ENCODE measurements at places on chromosomes 16 and 17.
A peak's percentile ranks its signal among the peaks of the same experiment; 100 is the strongest.

DNA sequence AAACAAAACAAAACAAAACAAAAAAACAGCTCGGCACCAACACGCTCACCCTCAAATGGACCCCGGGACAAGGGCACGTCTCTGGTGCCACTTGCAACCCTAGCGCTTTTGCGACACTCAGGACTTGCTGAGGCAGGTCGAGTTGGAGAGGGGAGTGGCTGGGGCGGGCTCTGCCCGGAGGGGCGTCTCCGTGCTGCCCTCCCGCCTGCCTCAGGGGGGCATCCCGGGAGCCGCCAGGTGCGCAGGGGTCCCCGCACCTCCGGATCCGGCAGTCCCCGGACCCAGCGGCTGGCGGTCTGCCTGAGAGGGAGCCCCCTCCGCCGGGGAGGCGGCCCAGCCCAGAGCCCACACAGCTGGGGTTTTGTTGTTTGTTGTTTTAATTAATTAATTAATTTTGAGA lies at the start of gene SLC52A1:
SLC52A1 (minus strand) TSS at position 112 of the 400 bp plus-strand sequence. CDS start 820 bp downstream, outside the sequence.
- no peak for DNase-seq

- DNase-seq = no peak
Observed at GRCh38 chr16:67312719-67313118, 13.8 kb downstream of the KCTD19 start.

DNA sequence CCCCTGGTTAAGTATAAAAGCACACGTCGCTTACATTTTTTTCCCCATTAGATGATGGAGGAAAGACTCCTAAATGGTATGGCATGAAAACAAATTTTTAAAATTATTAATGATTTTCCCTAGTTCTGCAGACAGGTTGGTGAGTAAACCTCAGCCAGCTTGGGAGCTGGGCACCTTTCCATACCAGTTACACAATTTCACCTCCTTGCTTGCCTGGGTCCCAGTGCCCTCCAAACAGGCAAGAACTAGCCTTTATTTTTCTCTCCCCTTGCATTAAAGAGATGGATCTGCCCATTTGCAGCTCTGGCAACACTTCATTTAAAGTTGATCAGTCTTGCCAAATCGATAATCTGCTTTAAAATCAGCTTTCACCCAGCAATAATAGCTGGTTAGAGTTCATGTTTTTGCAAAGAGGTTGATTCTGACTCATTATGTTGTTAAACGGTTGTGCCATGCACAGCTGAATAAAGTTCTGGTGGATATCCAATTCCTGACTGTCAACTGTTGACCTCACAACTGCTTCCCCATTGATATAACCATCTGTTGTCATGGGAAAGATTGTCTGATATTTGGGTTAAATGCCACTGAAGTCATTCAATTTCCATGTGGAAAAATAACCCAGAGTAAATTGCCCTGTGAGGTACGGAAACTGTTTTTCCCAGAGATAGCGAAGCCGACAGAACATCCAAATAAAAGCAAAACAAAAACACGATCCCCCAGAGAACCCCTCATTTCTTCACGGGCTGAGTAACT lies 1.3 kb downstream of the C17orf58 start:
- DNase-seq = peak; percentile 86

- peak; percentile 87 for DNase-seq
Observed at GRCh38 chr17:9389111-9389527, 186.5 kb downstream of the STX8 start.

DNA sequence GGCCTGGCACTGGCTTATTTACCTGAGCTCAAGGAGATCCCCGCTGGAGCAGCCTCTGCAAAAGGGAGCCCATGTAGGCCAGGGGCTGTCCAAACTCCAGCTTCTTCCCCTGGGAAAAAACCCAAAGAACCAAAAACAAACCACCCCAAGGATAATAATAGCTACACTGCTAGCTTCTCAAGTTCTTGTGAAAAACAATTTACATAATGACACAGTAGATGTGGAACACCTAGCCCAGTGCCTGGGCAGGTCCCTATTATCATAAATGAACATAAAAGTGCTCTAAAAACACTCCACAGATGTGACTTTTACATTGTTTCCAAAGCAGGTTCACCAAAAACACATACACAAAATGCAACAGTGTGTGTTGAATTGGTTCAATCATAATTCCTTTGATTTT lies 27.3 kb downstream of the CENPV start:
- DNase-seq = no peak

- DNase-seq = no peak
Observed at GRCh38 chr16:67270931-67271338, 8.4 kb upstream of the PLEKHG4 start.

DNA sequence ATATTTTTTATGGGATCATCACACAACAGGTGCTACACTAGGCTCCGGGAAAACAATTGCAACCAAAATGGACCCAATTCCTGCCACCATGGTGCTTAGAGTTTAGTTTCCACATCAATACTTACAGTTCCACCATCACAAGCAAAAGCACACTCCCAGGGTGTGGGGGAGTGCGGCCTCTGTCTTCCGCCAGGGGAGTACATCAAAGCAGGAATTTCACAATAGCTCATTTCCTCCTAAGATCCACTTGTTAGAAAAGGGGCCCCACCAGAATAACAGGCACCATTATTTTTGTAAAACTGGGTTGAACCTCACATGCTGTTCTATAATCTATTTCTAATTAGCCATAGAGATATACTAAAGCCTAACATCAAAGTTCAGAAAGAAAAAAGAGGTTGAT lies 44.3 kb upstream of the PSMD7 start:
- no peak for DNase-seq

DNA sequence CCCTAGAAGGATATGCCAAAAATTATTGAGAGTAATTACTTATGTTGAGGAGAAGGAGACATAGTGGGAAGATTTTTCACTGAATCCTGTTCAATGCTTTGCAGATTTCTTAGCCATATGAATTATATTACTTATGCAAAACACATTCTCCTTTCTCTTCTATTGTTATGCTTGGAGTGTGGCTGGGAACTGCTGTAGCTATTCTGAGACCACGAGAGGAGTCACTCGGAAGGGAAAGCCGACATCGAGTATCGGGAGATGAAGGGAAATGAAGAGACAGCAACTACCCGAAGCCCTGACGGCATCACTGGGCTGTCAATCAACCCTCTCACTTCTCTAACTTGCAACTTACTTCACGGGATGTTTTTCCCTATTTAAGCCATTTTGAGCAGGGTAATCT lies 39.6 kb downstream of the STX8 start:
- DNase-seq = no peak

GRCh38 chr17:32591405-32591804 lies 104.6 kb downstream of the CDK5R1 start:
- DNase-seq = no peak

GRCh38 chr17:78351449-78352006 lies 8.3 kb downstream of the SOCS3 start:
- DNase-seq = no peak

- DNase-seq = no peak
Observed at GRCh38 chr16:12300490-12300889, 324.0 kb downstream of the SNX29 start.

GRCh38 chr17:1709971-1710806 lies at the start of gene TLCD2:
TSS of gene TLCD2 (minus strand) at chr17:1710377. CDS start at chr17:1710242, 135 bp downstream.
- DNase-seq = no peak

DNA sequence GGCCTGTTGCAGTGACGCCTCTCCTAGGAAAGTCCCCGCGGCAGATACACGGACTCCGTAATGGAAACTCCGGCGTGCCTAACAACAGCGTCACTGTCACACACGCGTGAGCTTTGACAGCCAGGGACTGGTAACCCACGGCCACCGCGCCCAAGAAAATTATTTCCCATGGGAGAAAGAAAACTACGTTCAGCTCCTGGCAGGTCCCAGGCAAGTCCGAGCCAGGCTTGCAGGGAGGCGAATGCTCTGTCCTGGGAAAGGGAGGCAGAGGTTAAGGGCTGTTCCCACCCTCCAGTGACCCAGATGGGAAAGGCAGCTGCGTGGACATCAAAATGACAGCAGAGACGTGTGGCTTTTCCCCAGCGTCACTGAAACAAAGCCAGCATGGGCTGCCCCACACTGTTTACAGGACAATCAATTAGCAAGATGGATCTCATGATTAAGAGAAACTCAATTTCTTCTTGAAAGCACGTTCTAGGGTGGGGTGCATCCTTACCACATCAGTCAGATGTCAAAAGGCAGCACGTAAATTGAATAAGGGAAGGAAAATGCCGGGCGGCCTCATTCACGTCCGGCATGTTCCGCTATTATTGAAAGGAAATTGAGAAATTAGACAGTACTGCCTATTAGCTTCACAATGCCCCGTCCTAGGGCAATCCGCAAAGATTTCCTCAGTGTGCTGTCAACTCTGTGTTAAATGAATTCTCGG lies 82.5 kb downstream of the NXN start:
- DNase-seq = no peak

GRCh38 chr17:66953630-66954020 lies 10.9 kb upstream of the CACNG4 start:
- no peak for DNase-seq

GRCh38 chr16:23953476-23953875 lies 117.7 kb downstream of the PRKCB start:
- no peak for DNase-seq

GRCh38 chr16:78425891-78426510 lies 326.5 kb downstream of the WWOX start:
- DNase-seq = no peak

GRCh38 chr16:2465653-2466415 lies 5.3 kb upstream of the NTN3 start:
- no peak for DNase-seq

- no peak for DNase-seq
Observed at GRCh38 chr17:73492125-73492820, 152.0 kb downstream of the SDK2 start.

DNA sequence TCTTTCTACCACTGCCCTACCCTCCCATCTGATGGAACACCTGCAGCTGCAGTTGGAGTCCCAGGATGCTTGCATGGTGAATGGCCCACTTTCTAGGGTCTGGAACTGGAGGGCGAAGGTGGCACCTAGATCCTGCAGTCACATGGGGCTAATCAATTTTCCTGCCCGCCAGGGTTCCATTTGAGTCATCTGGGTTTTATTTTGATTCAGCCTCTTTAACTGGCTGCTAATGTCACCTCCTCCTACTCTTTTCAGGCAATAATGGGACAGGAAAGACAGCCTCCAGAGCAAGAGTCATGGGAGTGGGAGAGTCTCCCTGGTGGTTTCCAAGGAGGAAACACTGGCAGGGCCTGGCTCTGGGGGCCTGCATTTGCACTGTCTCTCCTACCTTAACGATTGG lies 3.8 kb upstream of the TBKBP1 start:
- DNase-seq = no peak

DNA sequence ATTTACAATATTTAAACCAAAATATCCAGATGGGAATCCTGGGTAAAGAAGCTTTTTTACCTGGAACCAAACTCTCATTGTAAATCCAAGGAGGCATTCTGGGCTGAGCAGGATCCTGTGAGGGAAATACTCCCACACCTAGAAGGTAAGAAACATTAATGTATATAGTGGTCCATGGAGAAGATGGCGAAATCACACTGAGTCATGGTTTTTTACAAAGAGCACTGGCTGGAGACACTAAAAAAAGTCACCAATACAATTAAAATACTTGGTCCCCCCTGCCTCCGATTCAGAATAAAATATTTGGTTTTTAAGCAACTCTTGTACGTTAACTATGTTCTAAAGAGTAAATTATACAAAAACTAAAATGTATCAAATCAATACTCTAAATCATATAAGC lies 32.9 kb downstream of the SYNRG start:
- peak; percentile 10 for DNase-seq

DNA sequence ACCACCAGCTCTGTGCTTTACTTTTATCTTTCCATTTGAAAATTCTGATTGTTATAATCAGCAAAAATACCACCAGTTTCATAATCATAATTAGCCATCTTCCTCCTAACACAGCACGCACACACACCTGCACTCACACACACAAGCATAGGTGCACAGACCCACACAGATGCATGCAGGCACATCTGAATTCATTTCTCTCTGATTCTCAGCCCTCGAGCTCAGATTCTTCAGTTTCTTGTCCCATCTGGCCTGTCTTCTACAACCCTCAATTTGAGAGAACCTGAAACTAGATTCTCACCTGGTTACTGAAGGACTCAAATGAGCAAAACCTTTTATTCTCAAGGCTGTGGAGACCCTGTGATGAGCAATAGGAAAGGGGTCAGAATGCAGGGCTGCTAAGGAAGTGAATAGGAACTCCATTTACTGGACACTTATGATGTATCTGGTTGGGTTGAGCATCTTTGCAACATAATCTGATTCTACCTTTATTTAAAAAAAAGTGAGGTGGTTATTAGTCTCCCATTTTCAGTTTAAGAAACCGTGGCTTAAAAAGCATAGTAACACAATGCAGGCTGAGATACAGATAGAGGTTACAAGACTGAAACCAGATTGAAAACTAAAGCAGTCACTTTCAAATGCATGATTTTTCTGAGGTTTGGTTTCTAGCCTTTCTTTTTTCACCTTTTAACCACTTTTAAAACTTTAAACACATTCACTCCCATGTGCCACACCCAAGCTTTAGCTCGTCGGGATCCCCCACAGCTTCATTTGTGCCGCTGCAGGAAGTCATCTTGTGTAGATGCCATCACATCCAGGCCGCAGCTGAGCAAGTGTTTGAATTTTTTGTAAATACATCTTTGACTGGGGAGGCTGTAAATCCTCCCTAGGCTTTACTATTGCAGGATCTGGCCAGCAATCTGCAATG lies 9.4 kb downstream of the KRT33A start:
- no peak for DNase-seq

DNA sequence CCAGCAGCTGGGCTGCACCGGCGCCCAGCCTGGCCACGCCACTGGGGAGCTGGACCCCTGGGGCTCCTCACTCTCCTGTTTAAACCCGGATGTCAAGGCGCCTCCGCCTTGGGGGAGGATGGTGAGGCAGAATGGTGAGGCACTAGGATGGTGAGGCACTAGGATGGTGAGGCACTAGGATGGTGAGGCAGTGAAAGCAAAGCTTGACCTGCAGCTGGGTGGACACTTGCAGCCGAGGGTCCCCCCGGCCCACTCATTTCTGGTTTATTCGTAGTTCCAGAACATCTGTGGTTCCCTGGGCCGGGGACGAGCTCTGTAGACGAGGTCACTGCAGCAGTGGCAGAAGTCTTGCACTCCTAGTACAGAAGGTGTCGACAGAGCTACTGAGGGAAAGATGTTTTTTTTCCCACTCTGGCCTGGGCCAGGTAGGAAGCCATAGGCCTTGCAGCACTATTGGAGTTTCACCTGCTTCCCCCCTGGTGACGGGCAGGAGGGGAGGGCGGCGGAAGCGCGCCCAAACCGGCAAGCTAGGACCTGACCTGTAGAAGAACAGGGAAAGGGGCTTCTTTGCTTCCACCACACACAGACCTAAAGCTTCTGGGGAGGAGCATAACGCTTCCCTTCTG lies 1.1 kb upstream of the HNF1B start:
- no peak for DNase-seq

- DNase-seq = no peak
Observed at GRCh38 chr17:45299361-45299760, 17.5 kb downstream of the MAP3K14 start.

- DNase-seq = no peak
Observed at GRCh38 chr17:77845541-77846225, 112.8 kb upstream of the TNRC6C start.

GRCh38 chr16:89412811-89413210 lies 77.5 kb downstream of the ANKRD11 start:
- DNase-seq = no peak

GRCh38 chr17:42775534-42776098 lies 2.4 kb downstream of the VPS25 start:
- DNase-seq = no peak

GRCh38 chr16:50278251-50278650 lies 11.9 kb downstream of the ADCY7 start:
- DNase-seq = no peak

Measured in HS-5 (cell line).